Fibroblast of skin of back (primary cell): ENCODE measurements at places on chromosomes 5 and 9.

- no peak for DNase-seq
Measured at GRCh38 chr9:93111371-93112115, 15.5 kb downstream of the CARD19 start.

GRCh38 chr5:80745490-80745889 is 90.7 kb upstream of the DHFR start:
- no peak for DNase-seq

- DNase-seq, result peak; percentile 97
Measured at GRCh38 chr5:167945542-167946384, 345.7 kb upstream of the WWC1 start.

DNA sequence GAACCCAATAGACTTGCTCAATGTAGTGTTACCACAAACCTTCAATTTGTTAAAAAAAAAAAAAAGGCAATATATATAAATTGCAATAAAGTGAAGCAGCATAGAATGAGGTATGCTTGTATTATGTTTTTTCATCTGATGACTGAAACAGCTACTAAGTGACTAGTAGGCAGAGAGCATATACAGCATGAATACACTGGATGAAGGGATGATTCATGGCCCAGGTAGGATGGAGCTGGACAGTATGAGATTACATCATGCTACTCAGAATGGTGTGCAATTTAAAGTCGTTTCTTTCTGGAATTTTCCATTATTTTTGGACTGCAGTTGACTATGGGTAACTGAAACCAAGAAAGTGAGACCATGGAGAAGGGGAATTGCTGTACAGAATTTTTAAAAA is 161.2 kb downstream of the GNA14 start:
- peak; percentile 37 for DNase-seq

DNA sequence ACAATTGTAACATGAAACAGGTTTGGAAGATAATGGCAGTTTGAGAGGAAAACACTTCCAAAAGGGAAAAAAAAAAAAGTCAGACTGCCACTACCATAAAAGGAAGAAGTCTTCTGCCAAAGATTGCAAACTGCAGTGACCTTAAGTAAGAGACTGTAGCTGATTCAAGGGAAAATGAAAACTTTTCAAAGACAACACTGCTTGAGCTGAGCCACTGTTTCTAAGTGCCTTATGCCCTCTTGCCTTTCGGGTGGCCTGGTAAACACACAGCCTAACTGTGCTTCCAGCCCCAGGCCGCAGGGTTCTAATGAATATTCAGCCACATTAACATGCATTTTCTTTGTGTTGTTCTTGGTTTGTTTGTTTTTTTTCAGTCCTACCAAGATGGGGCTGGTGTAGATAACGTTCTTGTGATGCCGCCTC is 354.6 kb downstream of the BNC2 start:
- peak; percentile 82 for DNase-seq

DNA sequence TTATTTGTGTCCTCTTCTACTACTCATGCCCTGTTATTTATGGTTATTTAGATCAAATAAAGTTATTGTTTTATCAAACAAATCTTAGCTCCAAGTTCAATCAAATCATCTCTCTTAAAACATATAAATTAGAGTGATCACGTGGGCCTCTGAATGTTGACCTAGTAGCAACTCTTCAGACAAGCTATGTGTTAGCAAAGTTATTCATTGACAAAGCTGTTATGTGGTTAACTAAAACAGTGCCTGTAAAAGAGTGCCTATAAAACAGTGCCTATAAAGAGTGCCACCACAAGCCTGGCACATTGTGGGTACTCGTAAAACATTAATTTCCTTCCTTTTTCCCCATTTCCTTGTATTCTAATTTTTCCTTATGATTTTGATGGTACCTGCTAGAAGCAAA is 421.9 kb downstream of the HCN1 start:
- DNase-seq, result no peak

DNA sequence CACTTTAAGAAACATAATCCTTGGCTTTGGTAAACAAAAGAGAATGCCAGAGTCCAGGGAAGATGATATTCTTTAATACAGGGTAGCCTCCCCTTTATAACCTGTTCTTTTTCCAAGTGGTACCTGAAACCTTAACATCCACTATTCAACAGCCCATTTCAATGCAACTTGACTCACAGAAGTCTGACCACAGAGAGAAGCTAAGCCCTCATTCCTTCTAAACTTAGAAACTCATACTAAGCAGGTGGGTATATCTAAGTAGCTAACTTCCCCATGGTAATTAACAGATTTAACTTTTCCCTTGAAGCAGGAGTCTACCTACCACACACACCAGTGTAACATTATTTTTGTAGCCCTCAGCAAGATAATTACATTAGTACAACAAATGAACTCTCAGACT is 91.9 kb downstream of the CEMIP2 start:
- DNase-seq, result no peak

DNA sequence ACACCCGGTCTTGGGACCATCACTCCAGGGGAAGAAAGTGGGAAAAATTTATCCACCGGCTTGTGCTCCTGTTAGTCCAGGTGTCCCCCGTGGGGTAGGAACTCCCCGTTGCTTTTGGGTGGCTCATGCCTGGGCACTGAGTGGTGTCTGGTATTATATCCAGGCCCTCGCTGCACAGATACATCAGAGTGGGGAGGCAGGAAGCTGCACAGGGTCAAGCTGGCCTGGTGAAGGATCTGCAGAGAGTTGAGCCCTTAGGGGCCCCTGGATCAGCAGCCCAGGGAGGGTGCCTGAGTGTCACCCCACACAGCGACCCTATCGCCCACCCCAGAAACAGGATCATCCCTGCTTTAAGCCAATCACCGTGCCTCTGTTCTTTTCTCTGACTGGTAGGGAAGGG is 24.4 kb upstream of the COL5A1 start:
- DNase-seq, result no peak

DNA sequence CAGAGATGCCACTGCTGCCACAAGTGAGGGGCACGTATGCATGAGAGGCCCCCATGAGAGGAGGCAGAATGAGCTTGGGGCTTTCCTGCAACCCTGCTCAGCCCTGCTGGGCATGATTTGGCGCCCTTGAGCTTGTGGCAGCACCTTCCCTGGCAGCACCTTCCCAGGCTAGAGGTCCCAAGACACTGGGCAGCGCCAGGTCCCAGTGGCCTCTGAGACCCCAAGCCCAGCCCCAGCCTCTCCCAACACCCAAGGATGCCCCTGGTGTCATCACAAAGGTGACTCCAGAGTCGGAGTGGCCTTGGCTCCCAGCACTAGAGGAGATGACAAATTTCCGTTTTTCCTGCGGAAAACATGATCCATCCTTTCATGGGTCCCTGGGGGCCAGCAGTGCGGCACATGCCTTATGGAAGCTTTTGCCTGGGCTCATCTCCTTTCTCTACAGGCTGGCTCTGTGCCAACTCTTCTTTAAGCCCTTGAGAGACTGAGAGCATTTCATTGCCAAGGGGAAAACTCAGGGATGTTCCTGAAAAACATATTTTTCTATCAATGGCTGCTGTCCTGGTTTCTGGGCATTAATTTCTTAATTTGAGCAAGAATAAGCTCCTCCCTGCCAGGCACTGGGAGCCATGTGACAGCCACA is 77.1 kb upstream of the ADAMTS2 start:
- DNase-seq, result peak; percentile 28

- DNase-seq, result no peak
Measured at GRCh38 chr9:89489548-89490530, 8.1 kb downstream of the SEMA4D start.

DNA sequence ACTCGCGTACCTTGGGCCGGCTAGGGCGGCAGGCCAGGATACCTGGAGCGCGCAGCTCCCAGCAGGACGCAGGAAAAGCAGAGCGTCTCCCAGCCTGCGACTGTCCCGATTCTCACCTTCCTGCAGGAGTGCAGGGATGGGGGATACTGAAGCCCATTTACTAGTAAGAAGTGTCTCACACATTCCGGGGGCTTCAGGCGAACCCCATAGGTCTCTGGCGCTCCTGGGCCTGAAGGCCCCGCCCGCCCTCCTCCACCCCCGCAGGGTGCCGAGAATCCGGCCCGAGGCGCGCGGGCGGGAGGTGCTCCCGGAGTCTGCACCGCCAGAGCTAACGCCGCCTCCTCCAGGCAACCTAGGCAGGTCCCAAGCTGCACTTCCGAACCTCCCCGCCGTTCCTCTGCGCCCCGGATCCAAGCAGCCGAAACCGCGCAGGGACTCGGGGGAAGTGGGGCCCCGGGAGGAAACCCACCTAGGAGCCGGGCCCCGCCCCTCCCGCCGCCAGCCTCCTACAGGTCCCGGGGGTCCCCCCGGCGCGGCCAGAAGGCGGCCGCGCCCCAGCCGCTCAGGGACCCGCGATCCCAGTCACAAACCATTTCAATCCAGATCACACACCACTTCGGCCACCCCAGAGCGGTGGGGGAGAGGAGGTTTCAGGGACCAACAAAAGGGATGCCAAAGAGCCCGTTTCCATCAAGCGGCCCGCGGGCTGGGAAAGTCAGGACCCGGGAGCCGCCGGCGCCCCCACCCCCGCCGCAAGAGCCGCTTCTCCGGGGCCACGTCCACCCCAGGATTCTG is 1.2 kb downstream of the ROR2 start:
- peak; percentile 49 for DNase-seq

- no peak for DNase-seq
Measured at GRCh38 chr9:117664419-117664818, 39.8 kb upstream of the TLR4 start.

GRCh38 chr5:88868468-88869068 is 14.4 kb downstream of the MEF2C start:
- DNase-seq, result no peak

- no peak for DNase-seq
Measured at GRCh38 chr9:132614324-132614723, 31.9 kb downstream of the BARHL1 start.

DNA sequence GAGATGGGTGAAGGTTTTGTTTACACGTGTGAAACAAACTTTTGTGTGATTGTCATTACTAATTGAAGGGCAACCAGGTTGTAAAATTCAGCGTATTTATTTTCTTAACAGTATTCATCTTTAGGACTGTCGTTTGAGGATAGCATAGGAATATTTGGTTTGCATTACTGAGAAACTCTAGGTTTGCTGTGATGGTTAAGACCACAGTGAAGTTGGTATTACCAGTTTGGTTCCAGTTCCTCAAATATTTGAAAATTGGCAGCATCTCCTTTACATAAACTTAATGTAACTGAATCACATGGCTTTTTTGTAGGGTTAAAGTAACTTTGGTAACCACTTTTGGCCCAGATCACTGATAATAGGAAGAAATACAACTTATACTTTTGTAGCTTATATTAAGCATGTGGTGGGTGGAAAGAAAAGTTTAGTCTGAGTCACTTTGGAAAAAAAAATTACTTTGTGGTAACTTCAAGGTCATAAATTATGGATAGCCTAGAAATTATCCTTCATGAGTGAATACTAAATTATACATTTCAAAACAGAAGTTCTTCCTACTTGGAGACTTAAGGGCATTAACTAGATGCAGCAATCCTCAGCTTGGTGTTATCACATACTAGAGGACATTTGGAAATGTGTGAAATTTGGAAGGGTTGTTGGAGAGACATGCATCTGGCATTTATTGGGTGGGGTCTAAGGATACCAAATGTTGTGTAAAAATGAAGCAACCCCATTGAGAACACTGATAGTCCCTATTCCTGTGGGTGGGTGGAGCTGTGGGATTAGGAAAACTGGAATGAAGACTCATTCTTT is 33.9 kb downstream of the G3BP1 start:
- no peak for DNase-seq

DNA sequence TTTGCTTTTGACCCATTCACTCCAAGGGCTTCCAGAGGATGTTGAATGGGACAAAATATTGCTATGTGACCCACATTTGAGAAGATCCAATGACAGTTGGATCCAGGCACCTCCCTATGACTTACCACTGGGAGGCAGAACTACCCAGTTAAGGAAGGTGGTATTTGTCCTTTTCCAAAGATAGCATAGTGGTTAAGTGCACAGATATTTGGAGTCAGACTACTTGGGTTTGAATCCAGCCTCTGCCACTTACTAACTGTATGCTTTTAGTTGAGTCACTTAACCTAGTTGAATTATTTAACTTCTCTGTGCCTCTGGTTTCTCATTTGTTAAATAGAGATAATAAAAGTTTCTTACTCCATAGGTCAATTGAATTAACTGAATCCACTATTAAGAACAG is 74.5 kb upstream of the PALM2AKAP2 start:
- peak; percentile 69 for DNase-seq

- DNase-seq, result no peak
Measured at GRCh38 chr9:132487980-132488535, 78.0 kb downstream of the CFAP77 start.

GRCh38 chr5:128566178-128566577 is 28.1 kb upstream of the FBN2 start:
- no peak for DNase-seq

GRCh38 chr9:95605101-95605500 is 88.3 kb upstream of the PTCH1 start:
- DNase-seq, result no peak

DNA sequence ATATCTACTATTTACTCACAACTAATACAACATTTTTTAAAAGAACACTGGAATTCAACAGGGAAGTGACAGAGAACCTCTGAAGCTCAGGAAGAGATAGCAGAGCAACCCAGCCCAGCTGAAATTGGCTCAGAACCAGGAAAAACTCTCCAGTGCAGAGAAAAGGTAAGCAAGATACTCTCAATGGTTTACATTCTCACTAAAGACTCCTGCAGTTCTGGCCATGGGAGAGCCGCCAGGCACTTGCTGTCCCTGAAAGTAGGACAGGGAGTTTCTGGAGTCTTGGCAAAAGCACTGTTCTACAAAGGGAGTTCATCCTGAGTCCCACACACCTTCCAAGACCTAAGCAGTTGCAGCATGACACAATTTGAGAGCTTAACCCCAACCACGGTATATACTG is 330.8 kb downstream of the TRIM36 start:
- DNase-seq, result no peak

GRCh38 chr9:90256345-90256744 is 386.3 kb downstream of the DIRAS2 start:
- DNase-seq, result no peak

DNA sequence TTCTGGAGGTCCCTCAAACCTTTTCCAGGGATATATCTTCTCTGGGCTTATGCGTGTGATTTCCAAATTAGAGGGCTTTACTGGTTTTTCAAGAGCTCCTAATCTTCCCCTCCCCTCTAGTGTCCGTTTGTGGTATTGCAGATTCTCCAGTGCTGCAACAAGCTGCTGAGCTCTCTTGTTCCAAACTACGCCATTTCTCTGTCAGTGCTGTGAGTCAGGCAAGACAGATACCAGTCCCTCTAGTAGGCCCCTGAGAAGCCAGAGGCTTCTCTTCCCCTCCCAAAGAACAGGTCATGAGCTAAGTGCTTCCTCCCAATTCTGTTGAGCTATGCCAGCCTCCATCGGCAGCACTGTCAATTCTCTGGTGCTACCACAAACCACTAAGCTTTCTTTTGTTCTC is 149.5 kb downstream of the FANCC start:
- DNase-seq, result peak; percentile 82
